Stimulated activated CD8-positive, alpha-beta memory T cell treated with anti-CD3 and anti-CD28 coated beads, Interleukin-4, amount 100 ng/mL, for 1 hour (primary cell): ENCODE measurements at places on chromosomes 3 and 15.
A peak's percentile ranks its signal among the peaks of the same experiment; 100 is the strongest.

- no peak for DNase-seq
These were observed 25.0 kb upstream of the THBS1 start for GRCh38 chr15:39555885-39556284.

- DNase-seq = no peak
These were observed 1.5 kb downstream of the ZIC1 start for GRCh38 chr3:147410526-147411237.

- no peak for DNase-seq
These were observed 69.9 kb downstream of the LDHAL6B start for GRCh38 chr15:59276225-59277178.

- no peak for DNase-seq
These were observed 42.9 kb downstream of the IGSF11 start for GRCh38 chr3:118991775-118992174.

DNA sequence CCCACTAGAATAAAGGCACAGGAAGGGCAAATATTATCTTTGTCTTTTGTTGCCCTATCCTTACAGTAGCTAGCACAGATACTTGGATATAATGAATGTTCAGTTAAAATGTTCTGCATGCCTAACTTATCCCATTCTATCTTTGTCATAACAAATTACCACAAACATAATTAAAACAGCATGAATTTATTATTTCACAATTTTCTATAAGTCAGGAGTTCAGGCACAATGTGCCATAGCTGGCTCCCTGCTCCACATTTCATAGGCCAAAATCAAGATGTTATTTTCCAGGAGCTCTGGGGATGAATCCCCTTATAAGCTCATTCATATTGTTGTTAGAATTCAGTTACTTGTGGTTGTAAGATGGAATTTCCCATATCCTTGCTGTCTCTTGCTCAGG lies 975.5 kb downstream of the IGSF11 start:
- no peak for DNase-seq

GRCh38 chr3:122101646-122102045 lies 46.5 kb downstream of the CD86 start:
- DNase-seq = no peak

GRCh38 chr3:143975554-143976152 lies 4.0 kb downstream of the DIPK2A start:
- DNase-seq = no peak

- DNase-seq = no peak
These were observed 2.7 kb upstream of the DCAF1 start for GRCh38 chr3:51502562-51502910.

DNA sequence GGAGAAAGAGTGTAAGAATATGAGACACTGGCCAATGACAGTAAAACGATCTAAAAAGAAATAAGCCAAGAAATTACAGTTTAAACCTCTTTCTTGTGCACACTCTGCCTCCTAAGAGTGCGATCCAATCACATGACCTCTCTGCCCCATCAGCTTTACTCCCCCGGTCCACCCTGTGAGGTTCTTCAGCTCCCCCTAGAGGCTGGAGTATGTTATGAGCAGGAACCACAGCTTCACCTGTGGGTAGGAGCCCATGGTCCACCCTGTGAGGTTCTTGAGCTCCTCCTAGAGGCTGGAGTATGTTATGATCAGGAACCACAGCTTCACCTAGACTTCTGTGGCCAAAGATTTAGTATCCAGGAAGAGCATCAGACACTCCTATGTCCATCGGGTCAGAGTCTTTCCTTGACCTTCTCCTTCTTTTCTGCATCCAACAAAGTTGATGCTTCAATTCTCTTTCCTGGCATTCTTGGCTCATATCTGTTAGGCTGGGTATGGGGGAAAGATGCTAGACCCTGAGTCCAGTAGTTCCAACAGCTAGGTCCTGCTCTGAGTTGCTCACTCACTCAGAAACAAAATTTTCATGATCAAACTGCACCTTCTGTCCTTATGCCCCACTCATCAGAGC lies 164.0 kb downstream of the MINAR1 start:
- no peak for DNase-seq

DNA sequence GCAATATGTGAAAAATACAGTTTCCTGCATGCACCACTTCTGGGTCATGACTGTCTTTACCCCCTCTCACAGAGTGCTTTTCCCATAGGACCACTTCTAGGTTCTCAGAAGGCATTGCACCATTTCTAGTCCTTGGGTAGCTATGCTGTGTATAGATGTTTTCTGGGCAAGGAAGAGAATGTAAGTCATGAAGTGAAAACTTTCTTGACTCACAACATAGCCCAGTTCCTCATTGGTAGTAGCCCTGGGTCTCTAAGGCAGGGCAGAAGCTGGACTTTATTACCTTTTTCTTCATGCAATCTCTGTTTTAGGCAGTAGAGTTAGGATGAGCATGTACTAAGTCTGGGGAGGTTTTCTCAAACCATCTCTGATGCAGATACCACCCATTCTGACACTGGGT lies 203.1 kb downstream of the EPHB1 start:
- DNase-seq = no peak

GRCh38 chr15:67136802-67137201 lies 71.4 kb downstream of the SMAD3 start:
- DNase-seq = no peak

DNA sequence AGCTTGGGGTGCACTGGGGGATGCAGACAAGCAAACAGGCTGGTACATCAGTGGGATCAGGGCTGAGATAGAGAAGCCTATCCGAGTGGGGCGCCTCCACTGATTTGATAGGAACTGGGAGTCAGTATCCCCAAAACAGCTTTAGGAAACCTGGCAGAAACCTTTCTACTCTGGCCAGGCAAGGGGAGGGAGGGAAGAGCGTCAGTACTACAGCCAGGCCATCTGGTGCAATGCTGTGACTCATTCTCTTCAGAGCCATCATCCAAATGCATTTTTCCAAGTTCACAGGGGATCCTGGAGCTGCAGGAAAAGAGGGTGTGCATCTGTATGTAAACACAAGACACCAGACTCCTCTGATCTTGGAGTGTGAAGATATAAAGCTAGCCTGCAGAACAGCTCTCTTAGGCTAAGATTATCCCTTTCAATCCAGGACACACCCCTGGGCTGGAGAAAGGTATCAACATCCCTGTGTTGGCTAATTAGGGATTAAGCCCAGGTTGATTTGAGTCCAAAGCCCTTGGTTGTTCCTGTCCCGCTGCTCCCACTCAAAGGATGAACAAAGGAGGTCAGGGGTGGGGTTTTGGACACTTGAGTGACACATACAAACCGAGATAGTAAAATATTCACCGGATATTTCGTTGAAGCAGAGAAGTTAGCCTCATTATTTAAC lies 9.3 kb downstream of the GALNT15 start:
- DNase-seq = no peak

GRCh38 chr3:127033786-127034185 lies 50.9 kb downstream of the PLXNA1 start:
- DNase-seq = no peak

GRCh38 chr3:45214061-45214680 lies 11.9 kb downstream of the TMEM158 start:
- DNase-seq = no peak

- DNase-seq = no peak
These were observed 91.1 kb downstream of the PDCD6IP start for GRCh38 chr3:33889394-33890039.

DNA sequence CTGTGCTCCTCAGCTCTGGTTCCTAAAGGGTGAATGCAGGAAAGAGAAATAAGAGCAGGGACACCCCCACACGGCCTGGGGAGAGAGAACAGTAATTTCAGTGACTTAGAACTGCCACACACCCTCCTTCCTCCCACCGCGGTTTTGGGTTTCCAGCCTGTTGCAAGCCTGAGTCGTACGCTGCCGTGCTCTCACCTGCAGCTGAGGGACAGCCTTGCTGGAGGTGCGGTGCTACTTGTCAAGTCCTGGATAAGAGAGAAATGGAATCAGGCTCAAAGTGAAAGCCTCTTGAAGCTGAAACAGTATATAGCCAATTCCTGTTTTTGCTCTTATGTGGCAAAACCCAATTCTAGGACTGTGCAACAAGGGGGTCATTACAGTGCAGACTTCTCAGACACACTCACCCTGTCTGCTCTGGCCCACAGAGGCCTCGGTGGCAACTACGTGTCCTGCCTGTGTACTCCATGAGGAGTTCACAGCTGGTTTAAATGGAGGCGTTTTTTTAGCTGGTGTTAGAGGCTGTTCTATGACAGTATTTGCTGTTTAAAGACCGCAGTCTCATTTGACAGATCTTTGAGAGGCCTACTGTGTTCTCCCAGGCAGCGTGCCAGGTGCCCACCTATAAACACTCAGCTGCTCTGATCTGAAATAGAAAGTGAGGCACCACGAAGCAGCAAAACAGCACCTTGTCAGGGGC lies 42.9 kb downstream of the TBC1D2B start:
- DNase-seq = peak; percentile 61

GRCh38 chr3:141279077-141279967 lies 47.7 kb downstream of the PXYLP1 start:
- no peak for DNase-seq

DNA sequence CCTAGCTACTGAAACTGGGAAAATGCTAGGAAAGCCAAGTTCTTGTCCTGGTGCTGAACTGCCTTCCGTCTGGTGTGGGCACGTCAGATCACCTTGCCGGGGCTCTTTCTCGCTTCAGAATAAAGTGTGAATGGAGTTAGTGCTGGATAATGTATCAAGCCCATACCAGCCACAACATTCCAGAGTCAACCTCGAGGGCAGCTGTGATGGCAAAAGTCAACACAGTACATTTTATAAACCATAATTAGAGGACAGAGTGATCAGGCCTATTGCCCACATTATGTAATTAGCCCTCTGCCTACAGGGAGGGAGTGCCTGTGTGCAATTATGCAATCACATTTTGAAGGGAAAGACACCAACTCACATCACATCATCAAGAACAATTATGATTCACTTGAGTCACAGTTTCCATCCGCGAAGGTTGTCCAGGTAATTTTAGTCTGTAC lies 165.2 kb downstream of the RORA start:
- DNase-seq = no peak

- DNase-seq = no peak
These were observed 135.5 kb upstream of the TTC14 start for GRCh38 chr3:180466401-180467011.

- DNase-seq = no peak
These were observed 3.2 kb upstream of the GABRR3 start for GRCh38 chr3:98038286-98038685.

GRCh38 chr3:115478359-115478758 lies 145.0 kb upstream of the GAP43 start:
- DNase-seq = no peak

GRCh38 chr3:52685285-52685708 lies 416 bp downstream of the PBRM1 start:
- DNase-seq = peak; percentile 36

- no peak for DNase-seq
These were observed 326.7 kb downstream of the IGSF11 start for GRCh38 chr3:118707991-118708390.

DNA sequence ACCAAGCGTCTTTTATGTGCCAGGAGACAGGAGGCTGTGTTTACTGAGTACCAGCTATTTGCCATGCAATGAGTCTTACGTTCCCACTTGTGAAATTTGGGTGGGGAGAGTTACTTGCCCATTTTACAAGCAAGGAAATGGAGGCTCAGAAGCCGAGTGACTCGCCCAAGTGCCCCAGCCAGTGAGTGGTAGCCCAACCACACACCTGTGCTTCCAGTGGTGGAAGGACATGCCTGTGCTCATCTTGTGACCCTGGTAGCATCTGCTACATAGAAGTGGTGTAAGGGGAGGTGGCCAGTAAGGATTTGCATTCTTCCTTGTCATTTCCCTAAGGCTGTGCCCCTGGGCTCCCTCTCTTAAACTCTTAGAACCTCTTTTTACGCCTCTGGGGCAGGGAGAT lies 49.3 kb downstream of the FBLN2 start:
- no peak for DNase-seq

GRCh38 chr3:113948015-113948917 lies 453 bp downstream of the ZDHHC23 start:
- no peak for DNase-seq

DNA sequence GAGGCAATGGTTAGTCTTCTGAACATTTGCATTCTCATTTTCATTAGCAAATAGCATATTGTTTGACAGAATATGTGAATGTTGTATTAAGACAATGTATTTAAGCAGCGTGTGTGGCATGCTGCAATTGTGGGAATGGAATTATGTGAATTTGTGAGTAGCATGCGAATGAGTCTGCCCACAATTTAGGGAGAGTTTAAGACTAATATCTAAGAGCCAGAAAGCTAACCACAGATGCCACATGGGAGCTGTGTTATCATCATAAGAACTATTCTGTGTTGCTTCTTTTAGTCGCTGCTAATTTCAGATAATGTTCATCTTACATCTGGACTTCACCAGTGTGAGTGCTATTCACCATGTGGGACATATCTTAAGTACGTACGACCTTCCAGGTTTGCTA lies 494.5 kb downstream of the RBMS3 start:
- DNase-seq = no peak

DNA sequence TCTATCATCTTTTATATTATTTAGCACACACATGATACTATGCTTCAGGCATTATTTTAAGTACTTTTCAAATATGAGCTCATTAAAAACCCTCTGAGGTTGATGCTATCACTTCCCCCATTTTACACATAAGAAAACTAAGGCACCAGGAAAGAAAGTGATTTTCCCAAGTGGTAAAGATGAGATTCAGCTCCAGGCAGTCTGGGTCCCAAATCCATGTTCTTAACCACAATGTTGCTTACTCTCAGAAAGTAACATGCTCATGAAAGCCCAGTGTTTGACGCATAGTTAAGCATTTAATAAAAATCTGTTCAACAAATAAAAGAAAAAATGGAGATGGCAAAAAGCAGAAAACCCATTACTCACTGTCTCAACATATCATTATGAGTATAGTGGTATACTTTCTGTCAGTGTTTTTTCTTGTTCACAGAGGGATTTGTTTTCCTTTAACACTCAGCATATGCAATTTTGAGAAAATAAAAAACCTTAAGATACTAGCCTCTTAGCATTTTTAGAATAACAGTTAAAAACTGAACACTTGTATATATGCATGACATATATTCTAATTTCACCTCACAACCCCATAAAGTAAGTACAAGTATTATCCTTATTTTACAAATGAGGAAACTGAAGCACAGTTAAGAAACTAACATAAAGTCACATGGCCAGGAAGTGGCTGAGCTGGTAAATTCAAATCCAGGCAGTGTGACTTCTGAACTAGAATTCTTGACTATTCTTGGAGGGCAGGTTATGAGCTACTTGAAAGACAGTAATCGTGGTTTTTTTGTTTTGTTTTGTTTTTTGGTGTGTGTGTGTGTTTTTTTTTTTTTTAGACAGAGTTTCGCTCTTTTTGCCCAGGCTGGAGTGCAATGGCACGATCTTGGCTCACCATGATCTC lies 10.4 kb downstream of the PEAK1 start:
- DNase-seq = no peak

GRCh38 chr15:45523166-45523460 lies 558 bp upstream of the SLC30A4 start:
- DNase-seq = no peak

DNA sequence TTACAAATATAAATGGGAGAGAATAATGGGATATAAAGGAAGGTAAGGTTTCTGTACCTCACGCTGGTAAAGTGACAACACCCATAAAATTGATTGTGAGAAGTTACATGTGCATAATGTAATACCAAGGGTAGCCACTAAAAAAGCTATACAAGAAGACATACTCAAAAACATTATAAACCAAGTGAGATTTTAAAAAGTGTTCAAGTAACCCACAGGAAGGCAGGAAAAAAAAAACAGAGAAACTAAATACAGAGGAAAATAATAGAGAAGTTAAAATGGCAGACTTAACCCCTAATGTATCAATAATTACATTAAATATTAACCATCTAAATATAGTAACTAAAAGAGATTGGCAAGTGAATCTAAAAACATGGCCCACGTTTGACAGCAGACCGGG lies 76.3 kb downstream of the PCSK6 start:
- DNase-seq = no peak
